Nucleus accumbens (tissue), 56 donors: ENCODE measurements at places on chromosomes 7 and 10.

GRCh38 chr7:71601851-71602250, 469.9 kb downstream of the GALNT17 start:
- DNase-seq = no peak

DNA sequence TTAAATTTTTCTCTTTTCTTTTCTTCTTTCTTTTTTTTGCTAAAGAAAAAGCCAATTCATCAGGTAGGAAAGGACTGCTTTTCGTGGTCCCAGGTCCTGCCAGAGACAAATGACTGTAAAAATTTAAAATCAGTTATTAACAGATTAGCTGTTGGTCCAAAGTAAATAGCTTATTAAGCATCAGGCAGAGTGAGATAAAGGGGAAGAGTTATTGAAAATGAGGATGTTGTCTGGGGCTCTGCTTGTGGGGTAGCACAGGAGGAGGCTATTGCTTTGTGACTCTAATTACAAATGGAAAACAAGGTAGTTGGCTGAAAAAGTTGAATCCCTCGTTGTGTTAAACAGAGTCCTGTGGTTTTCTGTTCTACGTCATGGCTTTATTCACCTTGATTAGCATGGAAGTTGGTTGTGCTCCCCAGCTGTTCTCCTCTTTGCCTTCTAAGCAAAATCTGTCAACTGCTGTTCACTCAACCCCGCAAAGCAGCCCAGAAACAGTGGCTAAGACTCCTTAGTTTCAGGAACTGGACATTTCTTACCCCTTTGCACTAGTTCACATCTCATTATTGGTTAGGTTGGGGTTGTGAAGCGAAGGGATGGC, 128.9 kb downstream of the SNX10 start:
- DNase-seq = no peak

GRCh38 chr10:78179886-78180705, 146.4 kb downstream of the RPS24 start:
- DNase-seq = no peak

DNA sequence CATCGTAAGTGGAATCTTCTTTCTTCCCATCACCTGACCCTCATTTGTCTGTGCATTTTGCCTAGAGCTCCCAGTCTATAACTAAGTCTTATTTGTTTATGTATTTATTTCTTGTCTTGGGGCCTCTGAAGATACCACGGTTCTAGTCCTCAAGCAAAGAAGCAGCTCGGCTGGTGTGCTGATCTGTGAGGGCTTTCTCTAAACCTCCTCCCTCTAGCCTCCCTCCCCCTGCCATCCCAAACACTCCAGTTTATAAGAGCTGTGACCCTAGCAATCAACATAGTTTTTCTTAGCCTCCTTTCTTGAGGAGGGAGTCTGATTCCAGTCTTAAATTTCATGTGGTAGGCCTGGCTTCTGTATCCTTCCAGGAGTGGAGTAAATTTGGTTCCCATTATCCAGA, 15.7 kb upstream of the NDUFA5 start:
- no peak for DNase-seq

- no peak for DNase-seq
Measured at GRCh38 chr7:49127359-49127913, 203.1 kb downstream of the CDC14C start.

DNA sequence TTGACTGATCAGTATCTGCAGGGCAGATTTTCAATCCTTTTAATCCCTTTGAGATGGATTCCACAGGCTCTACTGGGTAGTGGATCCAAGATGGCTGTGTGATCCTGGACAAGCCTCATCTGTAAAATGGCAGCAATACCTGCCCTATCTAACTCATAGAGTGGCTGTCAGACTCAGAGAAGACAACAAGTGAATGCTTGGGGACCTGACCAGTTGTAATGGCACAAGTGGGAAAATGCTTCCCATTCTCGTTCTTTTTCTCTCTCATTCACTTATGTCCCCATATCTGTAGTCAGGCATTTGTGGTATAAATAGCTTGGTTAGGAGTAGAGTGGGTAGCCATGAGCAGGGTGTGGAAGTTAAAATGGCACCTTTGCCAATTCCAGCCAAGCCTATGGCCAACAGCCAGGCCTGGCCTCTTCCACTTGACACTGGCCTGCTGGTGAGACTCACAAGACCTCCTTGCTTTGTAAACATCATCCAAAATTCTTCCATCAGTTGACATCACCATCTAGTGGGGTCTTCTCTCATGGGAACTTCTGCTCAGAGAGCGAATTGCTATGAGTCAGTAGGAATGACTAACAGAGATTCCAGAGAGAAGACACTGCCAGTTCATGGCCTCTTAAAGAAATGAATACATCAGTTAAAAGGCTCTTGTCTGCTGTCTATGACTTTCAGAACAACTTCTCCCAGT, 150.1 kb downstream of the PLPP4 start:
- DNase-seq = no peak

GRCh38 chr10:24777196-24777595, 53.5 kb upstream of the ARHGAP21 start:
- DNase-seq = no peak

GRCh38 chr10:97066877-97067555, 118.7 kb downstream of the SLIT1 start:
- no peak for DNase-seq

- DNase-seq = no peak
Measured at GRCh38 chr7:19713676-19714075, 4.8 kb upstream of the POLR1F start.

DNA sequence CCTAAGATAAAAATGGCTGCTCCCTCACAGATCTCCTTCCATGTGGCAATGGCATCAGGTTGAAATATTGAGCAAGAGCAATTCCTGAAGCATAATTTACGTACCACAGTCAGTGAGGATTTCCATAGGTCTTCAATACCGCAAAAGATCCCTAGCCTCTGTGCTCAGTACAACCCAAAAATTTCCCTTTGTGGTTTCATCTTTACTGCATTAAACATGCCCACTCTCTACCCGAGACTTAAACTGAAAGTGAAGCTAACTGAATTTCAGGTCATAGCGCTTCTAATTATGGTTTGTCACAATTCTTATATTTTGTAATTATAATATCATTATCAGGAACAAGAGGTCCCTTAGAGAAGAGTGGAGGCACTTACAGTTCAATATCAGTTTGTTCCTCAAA, 1071.1 kb downstream of the XPNPEP1 start:
- no peak for DNase-seq

DNA sequence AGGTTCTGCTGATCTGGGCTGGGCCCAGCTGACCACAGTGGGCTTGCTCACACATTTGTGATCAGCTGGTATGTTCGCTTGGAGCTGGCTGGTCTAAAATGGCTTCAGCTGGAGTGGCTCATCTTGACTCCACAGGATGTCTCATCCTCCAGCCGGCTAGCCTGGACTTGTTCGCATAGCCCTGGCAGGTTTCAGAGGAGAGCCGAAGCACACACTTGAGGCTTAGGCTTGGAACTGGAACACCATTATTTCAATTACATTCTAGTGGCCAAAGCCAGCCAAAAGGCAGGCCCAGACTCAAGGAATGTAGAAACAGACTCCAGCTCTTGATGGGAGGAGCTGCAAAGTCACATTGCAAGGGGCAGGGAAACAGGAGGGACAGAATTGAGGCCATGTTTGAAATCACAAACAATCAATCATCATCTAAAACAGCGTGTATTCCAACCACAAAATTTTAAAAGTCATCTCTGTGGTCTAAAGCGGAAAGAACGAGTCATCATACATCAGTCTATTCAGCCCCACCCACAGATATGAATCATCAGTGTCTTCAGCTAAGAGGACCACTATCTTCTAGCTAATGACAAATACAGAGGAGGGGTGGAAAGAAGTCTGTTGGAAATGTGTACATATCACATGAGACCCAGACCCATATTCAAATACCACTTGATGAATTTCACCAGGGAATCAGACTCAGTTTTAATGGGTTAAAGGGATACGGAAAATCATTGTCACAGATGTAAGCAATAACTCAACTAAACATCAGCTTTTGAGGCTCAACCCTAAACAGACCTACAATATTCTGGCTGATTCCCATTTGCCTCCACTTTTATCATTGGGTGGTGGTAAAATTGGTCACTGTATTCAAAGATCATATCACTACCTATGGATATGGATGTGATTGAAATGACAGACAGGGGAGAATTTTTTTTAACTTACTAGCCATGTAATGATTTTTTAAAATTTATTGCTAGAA, 139.0 kb upstream of the MKLN1 start:
- DNase-seq = no peak

GRCh38 chr7:14403587-14403986, 414.1 kb upstream of the ETV1 start:
- DNase-seq = no peak

GRCh38 chr10:103740611-103741010, 114.8 kb downstream of the SH3PXD2A start:
- no peak for DNase-seq

GRCh38 chr10:6781133-6781770, 201.2 kb upstream of the PRKCQ start:
- DNase-seq = no peak

DNA sequence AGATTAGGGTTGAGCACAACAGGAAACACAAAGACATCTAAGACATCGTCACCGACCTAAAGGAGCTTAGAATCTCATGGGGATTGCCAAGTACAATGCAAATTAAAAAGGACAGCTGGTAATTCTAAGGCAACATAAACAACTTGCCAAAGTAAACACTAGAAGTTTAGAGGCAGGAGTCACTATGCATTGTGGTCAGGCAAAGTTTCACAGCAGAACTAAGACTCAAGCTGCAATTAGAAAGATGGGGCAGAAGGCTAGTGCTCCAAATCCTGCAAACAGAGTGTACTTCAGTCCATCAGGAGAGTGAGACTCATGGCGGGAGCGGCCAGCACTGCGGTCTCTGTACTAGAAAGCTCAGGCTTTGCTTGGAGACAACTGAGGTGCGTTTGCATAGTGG, 52.7 kb downstream of the HIPK2 start:
- DNase-seq = no peak
